ENCODE measurements at places on chromosomes 13 and 19. TPM values are rescaled to one million over a fixed set of nuclear protein-coding genes. Genes with fewer than 3 reads are reported as not detected.

- no peak for DNase-seq
Observed at GRCh38 chr19:28242317-28242927, 970.5 kb downstream of the UQCRFS1 start.

- DNase-seq, result peak; percentile 61
Observed at GRCh38 chr19:1503089-1503924, 9.5 kb downstream of the ADAMTSL5 start.

DNA sequence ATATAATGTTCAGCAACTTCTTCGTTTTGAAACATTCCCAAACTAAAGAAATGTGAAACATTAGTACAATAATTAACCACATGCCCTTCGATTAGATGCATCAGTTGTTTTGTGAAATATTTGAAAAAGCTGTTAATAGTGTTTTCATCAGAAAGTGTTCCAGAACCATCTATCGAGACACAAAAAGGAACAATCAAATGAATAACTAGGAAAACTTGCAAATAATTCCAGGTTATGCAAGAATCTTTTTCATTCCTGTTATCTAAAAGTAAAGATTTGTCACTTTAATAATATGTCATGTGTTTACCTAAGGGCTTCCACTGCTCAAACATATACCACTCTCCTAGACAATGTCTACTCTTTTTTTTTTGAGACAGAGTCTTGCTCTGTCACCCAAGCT lies 904.2 kb upstream of the MIR17HG start:
- no peak for DNase-seq

- no peak for DNase-seq
Observed at GRCh38 chr13:113967729-113968462, 6.0 kb downstream of the C13orf46 start.

- no peak for DNase-seq
Observed at GRCh38 chr13:37277007-37277406, 171.5 kb upstream of the CSNK1A1L start.

- DNase-seq, result no peak
Observed at GRCh38 chr13:47085346-47085745, 188.5 kb upstream of the HTR2A start.

GRCh38 chr13:54953786-54954185 lies 1925.2 kb downstream of the OLFM4 start:
- no peak for DNase-seq

DNA sequence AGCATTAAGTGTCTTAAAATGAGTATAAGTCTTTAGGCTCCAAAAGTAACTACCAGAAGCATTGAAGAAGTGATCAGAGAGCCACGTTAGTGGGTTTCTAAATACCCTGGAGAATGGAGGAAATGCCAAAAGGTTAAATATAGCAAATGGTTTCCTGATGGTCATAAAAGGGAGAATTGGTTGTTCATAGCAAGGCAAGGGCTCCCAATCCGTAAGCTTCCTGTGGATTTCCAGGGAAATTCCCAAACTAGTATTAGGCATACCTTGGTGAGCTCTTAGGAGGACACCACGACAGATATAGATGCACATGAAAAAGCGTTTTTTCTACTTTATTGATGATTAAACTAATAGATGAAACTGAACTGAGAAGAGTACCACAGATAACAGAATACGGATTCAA lies 410.9 kb downstream of the FOXO1 start:
- DNase-seq, result no peak

DNA sequence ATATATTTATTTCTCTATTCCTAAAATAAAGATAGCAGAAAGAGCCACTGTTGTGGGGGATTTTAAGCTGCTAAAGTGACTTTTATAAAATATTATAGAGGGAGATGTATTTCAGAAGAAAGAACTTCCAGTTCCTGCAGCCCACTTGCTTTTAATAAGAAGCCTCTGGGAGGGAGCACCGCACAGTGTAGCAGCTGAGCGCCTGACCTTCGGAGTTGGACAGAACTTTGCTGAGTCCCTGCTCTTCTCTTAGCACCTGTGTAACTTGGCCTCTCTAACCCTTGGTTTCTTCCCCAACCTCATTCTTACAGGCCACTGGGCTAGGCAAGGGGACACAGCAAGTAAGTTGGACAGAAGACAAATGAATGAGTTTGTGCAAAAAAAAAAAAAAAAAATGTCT lies 34.8 kb upstream of the TPTE2 start:
- DNase-seq, result no peak

GRCh38 chr13:112928020-112928971 lies 40.7 kb upstream of the MCF2L start:
- DNase-seq, result no peak

- no peak for DNase-seq
Observed at GRCh38 chr13:77358001-77358400, 31.1 kb upstream of the MYCBP2 start.

- DNase-seq, result no peak
Observed at GRCh38 chr13:32491028-32491427, 47.6 kb downstream of the N4BP2L2 start.

DNA sequence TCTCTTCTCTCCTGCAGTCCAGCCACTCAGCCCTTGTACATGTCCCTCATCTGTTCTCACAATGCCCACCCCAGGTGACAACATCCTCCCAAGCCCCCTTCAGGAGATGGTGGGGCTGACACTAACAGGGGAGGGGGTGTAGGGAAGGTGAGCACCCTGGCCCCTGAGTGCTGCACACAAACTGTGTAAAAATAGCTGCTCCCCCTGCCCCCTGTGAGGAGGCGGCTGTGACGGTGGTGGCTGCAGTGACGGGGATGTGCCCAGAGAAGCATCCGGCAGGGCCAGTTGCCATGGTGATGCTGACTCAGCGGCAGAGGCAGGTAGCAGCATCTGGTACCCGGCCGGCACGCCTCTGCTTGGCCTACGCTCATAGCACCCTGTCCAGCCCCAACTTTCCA lies 13.0 kb upstream of the JUND start:
- peak; percentile 94 for DNase-seq

DNA sequence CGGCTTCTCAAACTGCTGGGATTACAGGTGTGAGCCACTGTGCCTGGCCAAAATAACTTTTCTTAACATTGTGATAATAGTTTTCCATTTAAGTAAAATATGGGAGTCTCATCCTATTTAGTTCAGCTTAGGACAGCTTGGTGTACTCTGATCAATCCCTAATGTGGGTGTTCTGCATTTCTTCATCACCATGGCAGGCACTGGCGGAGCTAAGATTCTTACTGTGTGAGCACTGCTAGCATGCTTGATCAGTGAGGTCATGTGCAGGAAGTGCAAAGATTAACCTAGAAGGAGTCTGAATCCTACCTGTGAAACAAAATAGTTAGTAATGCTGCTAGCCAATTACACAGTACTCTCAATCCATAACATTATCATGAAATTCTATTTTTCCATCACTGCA lies 1684.2 kb upstream of the SLC10A2 start:
- DNase-seq, result no peak

- DNase-seq, result peak; percentile 7
Observed at GRCh38 chr13:102597029-102597961, 509 bp downstream of the TPP2 start.

DNA sequence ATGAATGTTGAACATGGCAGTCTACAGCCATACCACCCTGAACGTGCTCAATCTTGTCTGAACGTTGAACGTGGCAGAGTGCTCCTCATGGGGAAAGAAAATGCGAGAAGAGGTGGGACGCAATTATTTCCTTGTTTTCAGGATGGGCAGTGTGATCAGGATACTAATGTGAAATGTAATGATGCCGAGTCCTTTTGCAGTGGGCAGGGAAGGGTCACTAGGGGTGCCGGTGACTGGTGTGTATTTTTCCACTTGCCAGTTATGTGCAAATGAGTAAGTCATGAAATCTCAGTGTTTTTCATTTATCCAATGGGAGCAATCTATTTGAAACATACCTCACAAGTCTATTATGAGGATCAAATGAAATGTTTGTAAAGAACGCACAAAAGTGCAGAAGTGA lies 84.8 kb downstream of the LNX2 start:
- no peak for DNase-seq

- DNase-seq, result no peak
Observed at GRCh38 chr13:28423010-28423409, 71.9 kb downstream of the FLT1 start.

The TEX26 gene
- total RNA-seq, result not detected

The COL5A3 gene
- 0.46 TPM for total RNA-seq

The FCHO1 gene
- total RNA-seq, result 56.2 TPM

The ZBTB32 gene
- 136 TPM for total RNA-seq

The ZNF749 gene
- total RNA-seq, result 32.8 TPM

The CGB3 gene
- not detected for total RNA-seq

The LCP1 gene
- total RNA-seq, result 663 TPM

The CCNE1 gene
- 17.4 TPM for total RNA-seq

The SLITRK1 gene
- total RNA-seq, result not detected

The TMIGD2 gene
- total RNA-seq, result 2.1 TPM
